Esophagus squamous epithelium (tissue), 5 donors: ENCODE measurements at places on chromosomes 2 and 18. TPM values are rescaled to one million over a fixed set of nuclear protein-coding genes. Genes with fewer than 3 reads are reported as not detected.

- H3K36me3 ChIP-seq, result no peaks in the 10 kb centered on the region
- peaks cover 5% of the 10 kb centered on the region for H3K4me1 ChIP-seq
- no peak for DNase-seq
These were observed 234.4 kb upstream of the PXDN start for GRCh38 chr2:1978706-1979105.

GRCh38 chr2:188850786-188851185, 123.4 kb upstream of the COL3A1 start:
- DNase-seq, result no peak
- no peaks in the 10 kb centered on the region for H3K4me1 ChIP-seq
- no peak overlapping the region for H3K4me3 ChIP-seq

DNA sequence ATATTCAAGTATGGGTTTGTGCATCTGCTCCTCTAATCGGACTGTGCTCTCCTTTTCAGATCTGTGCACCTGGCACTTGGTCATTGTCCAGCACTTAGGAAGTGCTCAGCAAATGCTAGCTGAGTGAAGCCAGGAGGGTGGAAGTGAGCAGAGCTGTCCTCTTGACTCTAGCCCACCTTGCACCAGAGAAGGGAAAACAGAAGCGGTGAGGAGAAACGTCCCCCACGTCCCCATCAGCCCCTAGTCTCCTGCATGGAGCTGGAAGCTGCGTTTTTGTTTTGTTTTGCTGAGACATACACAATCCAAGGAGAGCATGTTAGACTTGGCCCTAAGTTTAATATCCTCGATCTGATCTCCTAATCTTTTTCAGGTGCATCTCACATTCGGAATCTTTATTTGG, 73.6 kb downstream of the EN1 start:
- DNase-seq, result no peak
- no peak overlapping the region for H3K4me3 ChIP-seq
- peaks cover 88% of the 10 kb centered on the region for H3K27me3 ChIP-seq
- H3K4me1 ChIP-seq, result peaks cover 13% of the 10 kb centered on the region
- H3K36me3 ChIP-seq, result no peaks in the 10 kb centered on the region

DNA sequence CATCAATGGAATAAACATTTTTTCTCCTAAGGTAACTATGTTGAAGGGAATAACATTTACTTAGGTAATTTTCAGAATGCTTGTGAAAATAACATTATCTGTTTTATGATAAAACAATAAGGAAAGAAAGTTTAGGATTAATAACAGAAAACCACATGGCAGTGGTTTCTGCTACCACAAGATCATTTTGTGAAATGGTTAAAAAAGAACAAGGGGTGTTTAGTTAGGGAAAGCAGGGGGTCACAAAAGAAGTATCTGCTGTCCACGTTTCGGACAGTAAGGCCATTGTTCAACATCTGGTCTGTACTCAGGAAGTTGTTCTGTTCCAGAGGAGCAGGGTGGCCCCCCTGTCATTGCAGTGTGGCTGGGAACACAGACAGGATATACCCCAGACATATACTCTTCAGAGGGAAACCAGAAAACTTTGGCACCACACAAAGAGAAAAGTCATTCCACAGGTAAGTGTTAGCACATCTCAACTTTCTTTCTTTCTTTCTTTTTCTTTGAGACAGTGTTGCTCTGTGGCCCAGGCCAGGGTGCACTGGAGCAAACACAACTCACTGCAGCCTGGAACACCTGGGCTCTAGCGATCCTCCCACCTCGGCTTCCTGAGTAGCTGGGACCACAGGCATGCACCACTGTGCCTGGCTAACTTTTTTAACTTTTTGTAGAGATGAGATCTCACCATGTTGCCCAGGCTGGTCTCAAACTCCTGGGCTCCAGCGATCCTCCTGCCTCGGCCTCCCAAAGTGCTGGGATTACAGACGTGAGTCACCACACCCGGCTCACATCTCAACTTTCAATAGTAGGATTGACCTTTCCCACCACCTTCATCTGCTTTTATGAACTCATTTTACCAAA, 14.8 kb upstream of the ARL5A start:
- H3K4me1 ChIP-seq, result peaks cover 17% of the 10 kb centered on the region
- H3K27me3 ChIP-seq, result no peaks in the 10 kb centered on the region
- DNase-seq, result no peak
- H3K27ac ChIP-seq, result no peak overlapping the region

DNA sequence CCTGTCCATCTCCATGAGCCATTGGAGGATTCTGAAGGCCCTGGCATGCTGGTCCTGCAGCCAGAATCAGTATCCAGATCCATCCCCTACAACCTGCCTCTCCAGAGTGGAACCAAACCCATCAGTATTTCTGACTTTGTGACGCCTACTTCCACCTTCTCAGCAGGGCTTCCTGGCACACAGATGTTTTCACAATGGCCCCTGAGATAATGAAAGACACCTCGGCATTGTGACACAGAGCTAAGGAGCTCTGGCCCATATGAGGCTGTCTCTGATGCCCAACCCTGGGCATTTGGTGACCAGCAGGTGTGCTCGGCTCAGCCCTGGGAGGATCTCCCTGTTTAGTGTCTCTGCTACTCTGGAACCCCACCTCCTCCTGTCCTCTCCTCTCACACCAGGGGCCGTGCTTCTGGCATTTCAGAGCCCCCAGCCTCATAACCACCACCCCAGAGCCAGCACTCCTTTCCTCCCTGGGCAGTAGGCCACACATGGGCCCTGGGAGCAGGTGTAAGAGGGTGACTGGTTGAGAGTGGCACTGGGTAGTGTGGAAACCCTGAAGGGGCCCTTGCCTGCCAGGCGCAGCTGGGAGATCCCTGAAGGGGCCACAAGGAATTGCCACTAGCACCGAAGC, 38.2 kb downstream of the FOSL2 start:
- no peak overlapping the region for H3K4me3 ChIP-seq
- H3K4me1 ChIP-seq, result peaks cover 6% of the 10 kb centered on the region
- no peak for DNase-seq
- no peaks in the 10 kb centered on the region for H3K27me3 ChIP-seq

DNA sequence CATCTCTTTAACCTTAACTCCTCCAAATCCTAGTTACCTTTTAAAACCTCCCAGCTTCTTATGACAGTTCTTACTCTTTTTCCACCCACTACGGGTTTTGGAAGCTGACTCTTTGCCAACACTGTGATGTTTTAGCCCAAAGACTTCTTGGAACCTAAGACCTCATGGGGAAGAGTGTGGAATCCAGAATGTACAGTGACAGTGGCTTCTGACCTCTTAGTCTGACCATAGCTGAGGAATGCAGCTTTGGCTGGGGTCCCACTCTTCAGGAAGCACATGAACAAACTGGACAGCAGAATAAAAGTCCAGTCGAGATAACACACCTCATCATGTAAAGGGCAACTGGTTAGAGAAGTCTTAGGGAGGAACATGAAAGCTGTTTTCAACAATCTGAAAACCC, 161.1 kb upstream of the PKDCC start:
- H3K27me3 ChIP-seq, result peaks cover 9% of the 10 kb centered on the region
- no peak overlapping the region for H3K4me3 ChIP-seq

- H3K27me3 ChIP-seq, result no peaks in the 10 kb centered on the region
- no peaks in the 10 kb centered on the region for H3K36me3 ChIP-seq
- no peak overlapping the region for H3K27ac ChIP-seq
- H3K4me1 ChIP-seq, result no peaks in the 10 kb centered on the region
- DNase-seq, result no peak
- H3K4me3 ChIP-seq, result no peak overlapping the region
These were observed 365.5 kb upstream of the SYT4 start for GRCh38 chr18:43642727-43643330.

The GPAT2 gene
- 0.18 TPM for total RNA-seq

- H3K27me3 ChIP-seq, result no peaks in the 10 kb centered on the region
- H3K36me3 ChIP-seq, result peaks cover 85% of the 10 kb centered on the region
These were observed 32.8 kb downstream of the GRHL1 start for GRCh38 chr2:9984217-9984739.

GRCh38 chr2:106944215-106944614, 58.2 kb upstream of the ST6GAL2 start:
- no peaks in the 10 kb centered on the region for H3K27me3 ChIP-seq
- H3K4me1 ChIP-seq, result no peaks in the 10 kb centered on the region
- H3K36me3 ChIP-seq, result no peaks in the 10 kb centered on the region
- no peak for DNase-seq
- no peak overlapping the region for H3K4me3 ChIP-seq

- no peak for DNase-seq
- peak overlapping the region; percentile 43 for H3K4me3 ChIP-seq
- H3K27me3 ChIP-seq, result no peaks in the 10 kb centered on the region
These were observed 47.5 kb upstream of the HNRNPA3 start for GRCh38 chr2:177165061-177165583.

GRCh38 chr2:97348265-97348664, 235.3 kb downstream of the ANKRD36 start:
- DNase-seq, result no peak
- no peaks in the 10 kb centered on the region for H3K27me3 ChIP-seq
- H3K36me3 ChIP-seq, result no peaks in the 10 kb centered on the region
- H3K4me1 ChIP-seq, result no peaks in the 10 kb centered on the region

DNA sequence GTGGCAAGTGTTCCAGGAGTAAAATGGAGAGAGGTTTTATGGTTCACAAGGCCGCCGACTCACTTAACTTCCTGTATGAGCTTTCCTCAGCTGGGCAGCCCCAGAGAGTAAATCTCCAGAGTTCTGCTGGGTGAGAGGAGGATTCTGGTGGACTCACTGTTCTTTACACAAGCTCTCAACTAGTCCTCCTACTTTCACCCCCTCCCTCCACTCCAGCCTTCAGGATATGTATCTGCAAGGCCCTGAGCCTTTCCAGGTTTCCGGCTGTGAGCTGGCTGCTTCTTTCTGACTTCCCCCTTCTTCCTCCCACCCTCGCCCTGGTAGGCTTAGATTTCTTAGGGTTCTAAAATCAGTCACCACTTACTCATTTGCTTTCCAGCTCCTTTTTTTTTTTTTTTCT, 34.0 kb downstream of the EML6 start:
- H3K4me1 ChIP-seq, result peaks cover 2% of the 10 kb centered on the region
- no peaks in the 10 kb centered on the region for H3K27me3 ChIP-seq
- H3K36me3 ChIP-seq, result no peaks in the 10 kb centered on the region
- no peak overlapping the region for H3K4me3 ChIP-seq
- no peak overlapping the region for H3K27ac ChIP-seq

DNA sequence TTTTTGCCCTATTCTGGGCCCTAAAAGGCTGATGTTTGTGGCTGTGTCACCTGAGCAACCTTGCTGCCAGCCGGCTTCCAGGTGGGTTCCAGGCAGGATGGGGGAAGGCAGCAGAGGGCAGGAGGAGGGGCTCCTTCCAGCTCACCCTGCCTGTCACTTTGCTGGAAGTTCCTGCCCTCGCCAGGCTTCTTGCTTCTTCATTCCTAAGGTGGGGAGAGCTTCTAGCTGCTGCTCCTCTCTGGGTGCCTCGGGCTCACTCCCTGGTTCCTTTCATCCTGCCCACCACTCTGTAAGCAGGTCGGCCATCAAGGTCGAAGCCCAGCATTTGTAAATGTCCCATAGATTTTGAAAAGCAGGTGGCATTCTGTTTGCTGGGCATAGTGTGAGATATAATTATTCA, 249.4 kb upstream of the HS6ST1 start:
- H3K36me3 ChIP-seq, result no peaks in the 10 kb centered on the region
- H3K27ac ChIP-seq, result no peak overlapping the region
- no peak for DNase-seq
- no peaks in the 10 kb centered on the region for H3K4me1 ChIP-seq

The ITGA6 gene
- total RNA-seq, result 76.1 TPM

DNA sequence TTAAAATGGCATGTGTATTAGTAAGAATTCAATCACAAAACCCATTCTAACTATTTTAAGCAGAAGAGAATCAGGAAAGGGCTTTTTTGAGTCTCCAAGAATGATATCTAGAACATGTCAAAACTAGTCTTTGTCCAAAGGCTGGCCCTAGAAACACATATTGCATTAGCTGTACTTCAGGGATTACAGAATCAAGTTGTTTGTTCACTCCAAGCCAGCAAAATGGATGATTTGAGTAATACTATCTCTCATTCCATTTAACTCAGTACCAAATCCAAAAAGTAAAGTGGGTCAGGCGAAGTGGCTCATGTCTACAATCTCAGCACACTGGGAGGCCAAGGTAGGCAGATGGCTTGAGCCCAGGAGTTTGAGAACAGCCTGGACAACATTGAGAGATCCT, 41.3 kb downstream of the ATF2 start:
- no peaks in the 10 kb centered on the region for H3K27me3 ChIP-seq
- H3K36me3 ChIP-seq, result no peaks in the 10 kb centered on the region
- H3K4me3 ChIP-seq, result no peak overlapping the region
- no peak overlapping the region for H3K27ac ChIP-seq
- DNase-seq, result no peak

- no peaks in the 10 kb centered on the region for H3K27me3 ChIP-seq
- H3K4me1 ChIP-seq, result no peaks in the 10 kb centered on the region
- DNase-seq, result no peak
- H3K27ac ChIP-seq, result no peak overlapping the region
- no peak overlapping the region for H3K4me3 ChIP-seq
- no peaks in the 10 kb centered on the region for H3K36me3 ChIP-seq
These were observed 97.2 kb downstream of the SP100 start for GRCh38 chr2:230512955-230513748.

The TACR1 gene
- 0.53 TPM for total RNA-seq

DNA sequence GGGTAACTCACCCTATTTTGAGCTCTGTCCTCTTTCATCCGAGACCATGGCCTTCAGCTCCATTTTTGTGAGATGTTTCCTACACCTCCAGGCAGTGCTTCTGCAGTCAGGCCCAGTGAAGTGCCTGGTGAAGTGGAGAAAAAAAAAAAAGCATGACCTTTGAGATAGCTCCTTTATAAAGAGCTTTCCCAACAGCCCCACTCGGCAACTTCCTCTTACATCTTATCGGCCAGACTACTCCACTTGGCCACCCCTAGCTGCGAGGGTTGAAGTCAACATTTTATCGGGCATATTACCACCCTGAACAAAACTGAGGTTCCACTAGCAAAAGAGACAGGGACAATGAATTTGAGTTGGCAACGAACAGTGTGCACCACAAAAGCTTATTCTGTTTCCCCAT, 124.8 kb upstream of the RNF152 start:
- no peak for DNase-seq
- no peak overlapping the region for H3K4me3 ChIP-seq
- no peaks in the 10 kb centered on the region for H3K27me3 ChIP-seq

The MOCOS gene
- 11.8 TPM for total RNA-seq

The C2orf69 gene
- 10.7 TPM for total RNA-seq

DNA sequence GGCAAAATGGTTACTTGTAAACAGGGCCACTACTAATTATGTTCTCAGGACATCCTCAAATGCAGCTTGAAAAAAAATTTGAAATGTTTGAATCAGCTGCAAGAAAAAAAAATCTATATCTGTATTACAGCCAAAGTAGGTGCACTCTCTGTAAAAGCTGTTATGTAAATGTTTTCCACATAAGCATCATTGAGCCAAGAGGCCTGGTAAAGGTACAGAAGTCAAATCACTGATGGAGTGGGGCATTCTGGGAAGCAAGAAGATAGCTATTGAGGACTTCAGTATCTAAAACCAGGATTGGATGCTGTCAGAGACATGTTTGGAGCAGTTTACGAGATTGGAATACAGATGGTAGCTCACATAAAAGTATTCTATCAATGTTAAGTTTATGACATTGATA, 80.3 kb downstream of the MAPRE2 start:
- no peak overlapping the region for H3K27ac ChIP-seq
- no peak overlapping the region for H3K4me3 ChIP-seq
- H3K36me3 ChIP-seq, result no peaks in the 10 kb centered on the region
- peaks cover 26% of the 10 kb centered on the region for H3K4me1 ChIP-seq

GRCh38 chr2:159518321-159519005, 97.9 kb downstream of the BAZ2B start:
- H3K4me1 ChIP-seq, result peaks cover 44% of the 10 kb centered on the region
- H3K36me3 ChIP-seq, result no peaks in the 10 kb centered on the region
- H3K27ac ChIP-seq, result no peak overlapping the region
